ENCODE measurements at places on chromosomes 11 and 22. TPM values are rescaled to one million over a fixed set of nuclear protein-coding genes. Genes with fewer than 3 reads are reported as not detected.

Gene OR10A2
- not detected for total RNA-seq

Gene CD3E
- 590 TPM for total RNA-seq

Gene MALAT1
- total RNA-seq: 6,337 TPM

Gene MAPK8IP2
- 0.25 TPM for total RNA-seq

Data from T-helper 2 cell treated with Interferon-gamma antibody and Interleukin-4, amounts not matched to agents 100 ng/mL and 5 ng/mL, for 36 hours (primary cell).